Activated T-cell treated with anti-CD3 and anti-CD28 coated beads, Interleukin-2, amount 50 U/mL, for 1 hour (primary cell): ENCODE measurements at places on chromosomes 2 and 18.
A peak's percentile ranks its signal among the peaks of the same experiment; 100 is the strongest.

DNA sequence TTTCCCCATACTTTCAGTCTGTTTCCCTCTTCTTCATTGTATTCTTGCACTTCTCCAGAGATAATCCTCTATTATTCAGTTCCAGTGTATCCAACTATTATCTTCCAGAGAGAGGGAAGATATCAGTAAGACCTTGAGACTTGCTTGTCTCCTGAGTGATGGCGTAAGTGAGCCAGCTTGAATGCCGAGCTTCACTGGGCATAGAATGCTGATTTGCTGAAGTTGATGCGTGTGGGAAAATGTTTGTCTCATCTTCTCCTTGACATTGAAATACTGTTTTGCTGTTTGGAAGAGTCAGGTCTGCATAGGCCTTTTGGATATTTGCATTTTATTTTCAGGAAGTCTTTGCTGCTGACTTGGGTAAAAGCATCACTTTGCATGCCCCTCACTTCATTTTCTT is 41.1 kb upstream of the MGAT5 start:
- no peak for DNase-seq

DNA sequence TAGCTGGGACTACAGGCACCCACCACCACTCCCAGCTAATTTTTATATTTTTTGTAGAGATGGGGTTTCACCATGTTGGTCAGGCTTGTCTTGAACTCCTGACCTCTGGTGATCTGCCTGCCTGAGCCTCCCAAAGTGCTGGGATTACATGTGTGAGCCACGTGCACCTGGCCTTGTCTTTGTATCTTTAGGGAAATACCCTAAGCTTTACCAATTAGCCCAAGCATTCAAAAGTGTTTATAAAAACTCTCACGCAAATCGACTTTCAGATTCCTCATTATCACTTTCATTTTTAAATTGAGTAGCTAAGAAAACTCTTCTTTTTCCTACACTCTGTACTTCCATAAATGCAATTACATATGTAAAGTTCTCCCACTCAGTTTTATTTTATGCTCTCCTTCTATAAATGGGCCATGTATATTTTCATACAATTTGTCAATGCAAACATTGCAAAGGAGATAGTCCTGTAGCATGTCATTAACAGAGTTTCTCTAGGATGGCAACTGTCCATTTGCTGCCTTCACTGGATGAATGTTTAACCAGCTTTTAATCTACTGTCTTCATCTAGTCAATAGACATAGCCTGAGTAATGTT is 326.2 kb upstream of the LRATD1 start:
- no peak for DNase-seq

GRCh38 chr2:222922019-222922800 is 61.4 kb downstream of the ACSL3 start:
- no peak for DNase-seq

GRCh38 chr2:188601391-188601790 is 309.7 kb downstream of the GULP1 start:
- DNase-seq = no peak

- DNase-seq = no peak
These were observed 327.6 kb upstream of the UBE2E3 start for GRCh38 chr2:180652794-180653193.

GRCh38 chr2:202965810-202966460 is 48.7 kb upstream of the NBEAL1 start:
- no peak for DNase-seq

GRCh38 chr2:241654551-241654950 is 17.1 kb downstream of the ATG4B start:
- DNase-seq = no peak

DNA sequence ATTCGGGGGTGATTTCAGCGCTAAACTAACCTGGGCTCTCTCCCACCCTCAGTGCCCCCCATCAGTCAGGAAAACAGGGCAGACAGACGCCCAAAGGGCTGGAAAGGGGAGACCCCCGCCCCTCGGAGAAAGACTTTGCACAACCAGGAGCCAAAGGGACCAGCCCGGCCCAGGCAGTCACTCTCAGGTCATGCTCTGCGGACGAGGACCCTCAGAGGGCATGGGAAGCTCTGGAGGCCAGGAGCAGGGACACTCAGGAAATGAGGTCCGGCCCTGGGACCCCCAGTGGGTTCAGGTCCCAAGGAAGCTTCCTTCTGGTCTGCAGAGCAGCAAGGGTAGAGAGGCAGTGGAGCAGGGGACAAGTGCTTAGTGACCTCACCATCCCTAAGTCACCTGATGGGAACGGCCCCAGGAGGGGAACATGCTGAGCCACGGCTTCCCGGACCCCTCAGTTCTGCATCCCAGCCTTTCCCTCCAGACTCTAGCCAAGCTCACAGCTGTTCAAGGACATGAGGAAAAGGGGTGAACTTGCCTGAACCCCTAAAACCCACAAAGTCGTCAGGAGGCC is 88.0 kb upstream of the GPC1 start:
- DNase-seq = no peak

DNA sequence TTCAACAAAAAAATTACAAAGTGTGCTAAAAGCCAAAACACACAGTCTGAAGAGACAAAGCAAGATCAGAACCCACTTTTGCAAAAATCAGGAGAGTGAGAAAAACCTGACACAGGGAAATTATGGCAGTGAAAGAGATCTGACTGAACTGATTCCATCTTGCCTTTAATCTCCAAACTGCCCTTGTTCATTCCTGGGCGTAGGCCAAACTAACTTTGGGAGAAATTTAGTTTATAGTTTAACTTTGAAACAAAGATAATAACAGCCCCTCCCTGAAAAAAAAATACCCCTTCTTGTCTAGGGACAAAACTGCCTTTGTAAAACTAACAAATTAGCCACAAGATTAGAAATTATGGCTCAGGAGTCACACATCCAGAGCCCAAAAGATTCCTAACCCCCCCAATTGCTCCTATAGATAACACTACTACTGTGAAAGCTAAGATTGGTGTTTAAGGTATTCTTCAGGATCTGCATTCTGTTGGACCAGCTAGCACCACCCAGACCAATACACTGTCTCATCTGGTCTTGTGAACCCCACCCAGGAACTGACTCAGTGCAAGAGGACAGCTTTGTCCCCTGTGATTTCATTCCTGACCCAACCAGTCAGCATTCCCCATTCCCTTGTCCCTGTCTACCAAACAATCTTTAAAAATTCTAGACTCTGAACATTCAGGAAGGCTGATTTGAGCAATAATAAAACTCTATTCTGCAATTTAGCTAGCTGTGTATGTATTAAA is 226.1 kb upstream of the SH3BP4 start:
- no peak for DNase-seq

DNA sequence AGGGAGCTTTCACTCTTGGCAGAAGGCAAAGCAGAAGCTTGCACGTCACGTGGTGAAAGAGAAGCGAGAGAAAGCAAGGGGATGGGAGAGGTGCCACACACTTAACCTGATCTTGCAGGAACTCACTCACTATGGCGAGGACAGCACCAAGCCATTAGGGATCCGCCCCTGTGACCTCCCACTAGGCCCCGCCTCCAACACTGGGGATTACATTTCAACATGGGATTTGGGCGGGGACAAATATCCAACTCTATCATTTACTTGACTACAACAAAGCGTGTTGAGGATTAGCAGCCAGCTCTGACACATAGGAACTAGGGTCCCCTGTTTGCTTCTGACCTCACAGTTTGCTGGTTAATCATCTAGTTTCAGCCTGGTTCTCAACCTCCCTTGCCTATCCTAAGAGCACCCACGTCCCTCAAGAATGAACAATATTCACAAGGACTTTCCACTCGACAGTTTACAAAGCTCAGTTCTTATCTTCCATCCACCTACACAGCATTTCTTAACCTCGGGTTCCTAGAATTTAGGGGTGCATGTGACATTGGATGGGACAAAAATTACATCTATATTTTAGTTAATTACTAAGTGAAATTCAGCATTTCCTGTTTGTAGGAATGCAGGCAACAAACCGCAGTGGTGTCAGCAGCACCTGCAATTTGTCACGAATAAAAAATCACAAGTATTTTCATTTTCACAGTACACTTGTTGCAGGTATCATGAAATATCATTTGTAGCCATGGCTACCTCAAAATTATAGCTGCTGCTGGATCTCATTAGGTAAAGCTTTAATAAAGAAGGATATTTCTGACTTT is 36.0 kb downstream of the LBH start:
- DNase-seq = peak; percentile 36

GRCh38 chr2:27363933-27364332 is 6.2 kb downstream of the EIF2B4 start:
- no peak for DNase-seq

DNA sequence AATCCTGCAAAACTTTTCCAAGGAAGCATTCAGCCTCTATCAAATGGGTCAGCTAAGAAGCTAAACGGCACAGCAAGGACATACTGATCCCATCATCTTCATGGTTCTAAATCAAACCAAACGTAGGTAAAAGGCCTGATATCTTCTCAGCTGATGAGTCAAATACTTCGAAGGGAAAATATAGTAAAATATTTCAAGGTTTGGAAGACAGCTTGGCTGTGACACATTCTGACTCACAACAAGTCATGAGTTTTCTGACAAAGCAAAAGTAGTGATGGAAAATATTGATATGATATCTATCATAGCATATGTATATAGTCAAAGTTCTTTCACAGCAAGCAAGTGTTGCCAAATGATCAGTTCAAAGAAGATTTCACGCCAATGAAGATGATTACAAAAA is 31.5 kb downstream of the DOCK10 start:
- no peak for DNase-seq
